Dorsolateral prefrontal cortex (tissue), 122 donors: ENCODE measurements at places on chromosomes 12 and 14.

DNA sequence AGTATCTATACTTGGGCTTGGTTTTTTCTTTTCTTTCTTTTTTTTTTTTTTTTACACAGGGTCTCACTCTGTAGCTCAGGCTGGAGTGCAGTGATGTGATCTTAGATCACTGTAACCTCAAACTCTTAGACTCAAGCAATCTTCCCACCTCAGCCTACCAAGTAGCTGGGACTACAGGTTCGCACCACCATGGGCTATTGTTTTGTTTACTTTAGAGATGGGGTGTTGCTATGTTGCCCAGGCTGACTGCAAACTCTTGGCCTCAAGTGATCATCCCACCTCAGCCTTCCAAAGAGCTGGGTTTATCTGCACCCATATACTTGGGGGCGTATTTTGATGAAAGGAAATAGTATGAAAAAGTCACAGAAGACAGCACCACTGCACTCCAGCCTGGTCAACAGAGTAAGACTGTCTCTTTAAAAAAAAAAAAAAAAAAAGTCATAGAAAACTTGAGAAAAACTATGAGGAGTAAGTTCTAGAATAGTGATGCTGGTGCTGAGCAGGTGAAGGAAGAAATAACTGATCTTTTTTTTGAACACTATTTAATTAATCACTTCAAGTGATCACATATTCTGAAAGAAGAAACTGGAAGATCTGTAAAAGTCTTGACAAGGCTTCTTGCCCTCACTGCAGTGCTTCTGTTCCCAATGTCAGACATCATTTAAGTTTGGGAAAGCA is 53.8 kb upstream of the NPFF start:
- DNase-seq: no peak

DNA sequence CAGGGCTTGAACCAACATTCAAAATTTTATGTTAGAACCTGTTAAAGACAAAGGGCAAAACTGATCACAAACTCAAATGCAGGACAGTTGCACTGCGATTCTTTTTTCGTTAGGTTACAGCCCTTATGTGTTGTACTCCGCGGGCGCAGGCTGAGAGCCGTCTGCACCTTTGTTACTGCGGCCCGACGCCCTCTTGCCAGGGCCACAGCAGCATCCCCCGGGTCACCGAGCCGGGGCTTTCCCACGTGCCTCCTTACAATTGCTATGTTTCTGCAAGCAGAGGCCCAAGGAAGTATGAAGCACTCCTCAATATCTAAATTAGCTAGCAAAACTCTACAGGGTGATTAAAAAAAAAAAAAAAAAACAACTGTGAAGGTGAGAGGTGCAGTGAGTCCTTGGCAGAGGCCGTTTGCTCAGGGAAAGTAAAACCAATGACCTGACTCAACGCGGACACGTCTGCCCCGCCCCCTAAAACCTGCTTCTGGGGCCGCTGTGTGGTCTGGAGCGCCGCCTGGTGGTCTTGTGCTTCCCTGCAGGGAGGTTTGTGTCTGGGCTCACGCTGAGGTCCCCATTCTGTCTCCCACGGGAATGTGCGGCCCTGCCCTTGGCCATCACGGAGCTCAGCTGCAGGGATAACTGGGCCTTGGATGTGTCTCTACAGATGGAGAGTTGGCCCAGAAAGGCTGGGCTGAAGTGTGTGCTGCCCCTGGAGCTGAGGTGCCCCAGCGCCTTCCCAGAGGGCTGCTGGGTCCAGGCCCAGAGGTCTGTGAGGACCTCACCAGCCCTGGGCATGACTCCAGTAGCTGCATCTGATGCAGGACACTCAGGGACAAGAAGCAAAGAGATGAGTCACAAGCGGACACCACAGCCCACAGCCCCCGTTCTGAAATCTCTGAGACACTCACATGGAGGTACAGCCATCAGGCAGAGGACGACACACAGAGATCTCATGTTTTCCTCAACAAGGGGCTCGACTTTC is 418.5 kb downstream of the TMEM121 start:
- no peak for DNase-seq

GRCh38 chr12:27474344-27474743 is 27.8 kb downstream of the SMCO2 start:
- DNase-seq: no peak

- no peak for DNase-seq
Observed at GRCh38 chr12:115638733-115639647, 638.5 kb downstream of the MED13L start.

- no peak for DNase-seq
Observed at GRCh38 chr14:35416108-35416750, 11.7 kb upstream of the NFKBIA start.

DNA sequence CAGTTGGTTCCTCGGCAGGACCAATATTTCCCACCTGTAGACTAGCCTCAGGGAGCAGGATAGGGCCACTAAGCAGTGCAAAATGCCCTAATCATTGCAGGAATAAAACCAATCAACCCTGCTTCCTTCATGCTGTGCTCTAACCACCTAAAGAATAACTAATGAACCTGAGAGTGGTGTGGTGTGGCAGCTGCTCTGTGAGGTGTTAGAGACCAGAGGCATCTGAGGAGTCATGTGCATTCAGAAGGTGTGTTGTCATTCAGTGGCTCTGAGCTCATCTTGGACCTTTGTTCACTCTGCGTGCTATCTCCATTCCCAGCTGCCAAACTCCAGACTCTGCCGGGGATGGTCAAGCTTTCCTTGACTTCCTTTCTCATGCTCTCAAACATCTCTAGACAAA is 136.7 kb upstream of the EGLN3 start:
- DNase-seq: no peak

DNA sequence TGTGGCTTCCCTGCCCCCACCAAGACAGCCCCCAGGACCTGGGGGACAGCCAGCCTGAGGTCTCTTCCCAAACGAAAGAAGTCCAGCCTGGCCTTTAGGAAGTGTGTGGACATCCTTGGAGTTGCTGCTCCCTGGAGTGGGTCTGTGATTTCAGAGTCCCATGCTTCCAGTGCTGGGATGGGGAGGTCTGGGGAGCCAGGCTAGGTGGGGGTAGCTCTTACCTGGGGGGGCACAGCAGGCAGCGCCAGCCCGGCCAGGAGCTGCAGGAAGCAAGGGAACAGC is 509 bp downstream of the PGF start:
- no peak for DNase-seq

DNA sequence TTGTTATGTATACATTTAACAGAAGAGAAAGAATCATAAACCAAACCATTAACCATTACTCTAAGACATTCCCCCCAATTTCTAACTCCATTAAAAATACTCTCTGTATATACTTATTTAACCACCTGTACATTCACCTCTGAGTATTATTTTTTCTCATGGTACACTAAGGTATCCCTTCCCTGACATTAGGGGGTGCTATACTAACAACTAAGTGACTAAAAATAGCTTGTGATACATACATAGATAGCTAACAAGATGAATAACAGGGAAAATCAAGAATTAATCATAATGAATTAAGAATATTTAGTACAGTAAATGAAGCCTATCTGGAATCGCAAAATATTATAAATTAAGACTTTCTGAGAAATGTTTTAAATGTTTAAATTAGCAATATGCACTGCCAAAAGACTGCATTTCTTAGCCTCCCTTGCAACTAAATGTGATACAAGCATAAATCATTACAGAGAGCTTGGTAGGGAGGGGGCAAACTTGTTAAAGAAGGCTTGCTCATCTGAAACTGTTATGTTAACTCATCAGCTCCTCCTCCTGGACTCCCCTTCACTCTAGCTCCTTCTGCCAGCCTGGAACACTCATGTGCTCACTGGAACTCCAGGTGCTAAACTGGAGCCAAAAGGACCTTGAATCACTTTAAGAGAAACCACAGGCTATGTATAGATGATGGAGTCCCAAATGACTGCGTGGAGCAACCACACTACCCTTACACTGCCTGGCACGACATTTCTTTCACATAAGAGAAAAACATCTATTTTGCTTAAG is 14.9 kb downstream of the C2CD5 start:
- no peak for DNase-seq

GRCh38 chr12:62670986-62671720 is 204.5 kb downstream of the MON2 start:
- no peak for DNase-seq

DNA sequence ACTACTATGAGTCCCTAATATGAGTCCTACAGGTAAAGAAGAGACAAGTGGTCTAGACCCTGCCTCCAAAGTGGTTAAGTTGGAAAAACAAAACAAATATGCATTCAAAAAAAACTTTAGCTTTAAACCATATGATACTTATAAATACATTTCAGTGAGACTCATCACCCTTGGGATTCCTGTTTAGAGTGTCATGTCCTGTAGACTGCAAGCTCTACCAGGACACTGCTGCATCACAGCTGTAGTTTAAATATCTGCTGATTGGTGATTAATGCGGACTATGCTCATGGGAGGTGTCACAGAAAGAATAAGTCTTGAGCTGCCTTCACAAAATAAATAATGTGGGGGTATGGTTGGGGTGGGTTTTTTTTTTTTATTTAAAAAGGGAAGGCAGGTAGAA is 8.8 kb upstream of the LGR5 start:
- DNase-seq: no peak

DNA sequence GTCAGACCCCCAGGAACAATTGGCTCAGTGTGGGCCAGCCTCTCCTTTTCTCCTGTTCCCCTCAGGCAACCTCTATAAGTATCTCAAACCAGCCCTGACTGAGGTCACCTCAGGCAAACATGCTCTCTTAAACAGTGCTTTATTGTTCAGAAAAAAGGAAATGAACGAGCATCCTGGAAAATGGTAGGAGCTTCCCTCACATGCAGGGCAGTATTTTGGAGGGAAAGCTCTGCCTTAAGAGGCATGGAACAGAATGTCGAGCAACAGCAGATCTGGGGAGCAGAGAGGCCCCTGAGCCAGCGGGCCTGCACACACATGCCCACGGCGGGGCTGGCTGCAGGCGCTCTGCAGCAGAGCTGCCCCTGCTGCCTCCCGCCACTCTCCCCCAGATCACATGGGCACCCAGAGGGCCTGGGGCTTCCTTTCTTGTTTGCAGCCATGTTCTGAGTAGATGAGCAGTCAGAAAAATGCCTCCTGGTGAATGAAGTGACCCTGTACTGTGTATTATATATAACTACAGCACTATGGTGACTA is 42.0 kb downstream of the MOK start:
- no peak for DNase-seq

DNA sequence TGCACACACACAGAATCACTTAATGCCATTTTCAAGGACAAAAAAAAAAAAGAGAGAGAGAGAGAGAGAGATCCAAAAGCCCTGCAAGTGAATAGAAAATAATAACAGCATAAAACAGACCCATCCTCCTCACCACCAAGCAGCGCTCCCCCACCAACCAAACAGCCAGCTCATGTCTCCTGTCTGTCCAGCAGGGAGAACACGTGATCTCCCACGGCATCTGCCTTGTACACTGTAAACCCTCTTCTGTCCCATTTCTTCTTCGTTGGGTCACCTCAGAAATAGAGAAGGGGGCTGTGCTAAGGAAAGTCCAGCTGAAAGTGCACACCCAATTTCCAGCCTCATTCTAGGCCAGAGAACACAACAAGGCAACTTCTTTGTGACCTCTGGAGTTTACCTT is 222.5 kb downstream of the EXOC5 start:
- no peak for DNase-seq

GRCh38 chr14:99315197-99315596 is 43.2 kb upstream of the BCL11B start:
- DNase-seq: no peak

GRCh38 chr14:103555559-103556337 is 6.7 kb downstream of the BAG5 start:
- no peak for DNase-seq

- DNase-seq: no peak
Observed at GRCh38 chr12:27094726-27095125, 12.3 kb upstream of the C12orf71 start.

- DNase-seq: no peak
Observed at GRCh38 chr14:70036665-70037064, 152.1 kb downstream of the SLC8A3 start.

GRCh38 chr12:124233041-124233796 is 61.7 kb upstream of the RFLNA start:
- DNase-seq: no peak

GRCh38 chr12:98211909-98212695 is 303.3 kb upstream of the TMPO start:
- DNase-seq: peak; percentile 40

DNA sequence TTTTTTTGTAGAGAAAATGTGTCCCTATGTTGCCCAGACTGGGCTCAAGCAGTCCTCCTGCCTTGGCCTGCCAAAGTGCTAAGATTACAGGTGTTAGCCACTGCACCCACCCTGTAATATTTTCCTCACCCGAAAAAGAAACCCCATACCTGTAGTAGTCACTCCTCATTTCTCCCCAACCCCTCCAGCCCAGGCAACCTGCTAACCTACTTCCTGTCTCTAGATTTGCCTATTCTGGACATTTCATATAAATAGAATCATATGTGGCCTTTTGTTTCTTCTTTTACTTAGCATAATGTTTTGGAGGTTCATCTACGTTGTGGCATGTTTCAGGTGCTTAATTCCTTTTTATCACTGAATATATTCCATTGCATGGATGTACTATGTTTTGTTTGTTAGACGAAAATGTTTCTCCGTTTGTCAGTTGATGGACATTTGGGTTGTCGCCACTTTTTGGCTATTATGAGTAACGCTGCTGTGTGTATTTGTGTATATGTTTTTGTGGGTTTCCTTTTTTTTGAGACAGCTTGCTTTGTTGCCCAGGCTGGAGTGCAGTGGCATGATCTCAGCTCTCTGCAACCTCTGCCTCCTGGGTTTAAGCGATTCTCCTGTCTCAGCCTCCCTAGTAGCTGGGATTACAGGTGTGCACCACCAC is 6.2 kb downstream of the ANKRD13A start:
- DNase-seq: no peak

GRCh38 chr14:23563473-23564180 is 4.0 kb downstream of the AP1G2 start:
- DNase-seq: no peak

DNA sequence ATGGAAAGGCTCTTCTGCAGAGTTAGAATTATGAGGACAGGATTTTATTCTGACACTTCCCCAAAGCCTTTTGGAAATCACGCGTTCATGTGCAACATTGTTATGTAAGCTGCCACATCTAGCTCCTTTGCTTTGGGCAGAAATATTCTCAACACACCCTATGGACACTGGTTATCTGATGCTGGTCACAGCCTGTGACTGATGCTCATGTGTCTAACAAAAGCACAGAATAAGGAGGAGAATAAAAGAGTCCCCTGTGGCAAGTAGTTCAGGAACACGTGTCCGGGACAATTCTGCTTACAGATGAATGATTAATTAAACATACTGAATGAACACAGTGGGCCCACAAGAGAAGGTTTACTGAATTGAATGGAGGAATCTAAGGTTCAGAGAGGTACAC is 22.1 kb downstream of the FOXN3 start:
- no peak for DNase-seq

GRCh38 chr14:103624860-103625259 is 4.2 kb upstream of the KLC1 start:
- DNase-seq: no peak
